ENCODE measurements at places on chromosomes 1 and 21.

DNA sequence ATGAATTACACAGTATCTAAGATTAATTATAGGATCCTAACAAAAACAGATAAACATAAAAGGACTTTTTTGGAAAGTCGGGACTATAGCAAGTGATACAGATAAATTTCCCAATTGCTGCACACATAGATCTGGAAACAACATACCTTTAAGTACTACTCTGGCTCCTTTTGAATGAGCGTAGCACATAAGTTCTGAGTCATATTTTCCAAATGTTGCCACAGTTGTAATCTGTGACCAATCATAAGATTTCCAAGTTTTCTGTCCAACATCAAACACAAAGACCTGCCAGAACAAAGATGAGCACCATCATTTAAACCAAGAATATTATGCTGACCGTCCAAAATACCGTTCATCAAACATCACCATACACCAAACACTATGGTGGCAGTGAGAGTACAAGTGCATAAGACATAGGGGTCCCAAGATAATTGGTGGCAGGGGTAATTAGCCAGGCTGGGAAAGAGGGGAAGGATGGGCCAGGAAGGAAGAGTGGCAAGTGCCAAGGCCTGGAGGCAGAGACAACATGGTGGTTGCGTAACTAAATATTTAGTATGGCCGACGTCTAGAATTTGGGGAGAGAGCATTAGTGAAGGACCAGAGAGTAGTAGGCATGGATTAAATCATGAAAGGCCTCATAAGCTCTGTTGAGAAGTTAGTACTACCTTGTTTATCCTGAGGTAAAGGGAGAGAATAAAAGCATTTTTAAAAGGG lies 3.6 kb downstream of the CTBS start:
- no peak for DNase-seq

DNA sequence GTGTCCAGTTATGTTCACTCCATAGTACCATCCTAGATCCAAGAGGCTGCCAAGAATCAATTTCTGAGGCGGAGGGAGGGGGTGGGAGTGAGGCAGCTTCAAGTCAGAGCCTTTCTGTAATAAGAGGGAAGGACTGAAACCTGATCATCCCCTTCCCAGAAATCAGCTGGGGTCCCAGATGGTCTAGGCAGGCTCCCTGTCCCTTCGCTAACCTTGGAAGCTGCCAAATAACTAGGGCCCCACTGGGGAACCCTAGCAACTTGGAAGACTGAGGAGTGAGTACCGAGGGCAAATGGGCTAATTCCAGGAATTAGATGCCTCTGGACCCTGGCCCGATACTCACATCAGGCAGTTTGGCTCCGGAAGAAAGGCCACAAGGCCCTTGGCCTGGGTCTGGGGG lies 113.3 kb downstream of the NAV1 start:
- DNase-seq, result no peak

DNA sequence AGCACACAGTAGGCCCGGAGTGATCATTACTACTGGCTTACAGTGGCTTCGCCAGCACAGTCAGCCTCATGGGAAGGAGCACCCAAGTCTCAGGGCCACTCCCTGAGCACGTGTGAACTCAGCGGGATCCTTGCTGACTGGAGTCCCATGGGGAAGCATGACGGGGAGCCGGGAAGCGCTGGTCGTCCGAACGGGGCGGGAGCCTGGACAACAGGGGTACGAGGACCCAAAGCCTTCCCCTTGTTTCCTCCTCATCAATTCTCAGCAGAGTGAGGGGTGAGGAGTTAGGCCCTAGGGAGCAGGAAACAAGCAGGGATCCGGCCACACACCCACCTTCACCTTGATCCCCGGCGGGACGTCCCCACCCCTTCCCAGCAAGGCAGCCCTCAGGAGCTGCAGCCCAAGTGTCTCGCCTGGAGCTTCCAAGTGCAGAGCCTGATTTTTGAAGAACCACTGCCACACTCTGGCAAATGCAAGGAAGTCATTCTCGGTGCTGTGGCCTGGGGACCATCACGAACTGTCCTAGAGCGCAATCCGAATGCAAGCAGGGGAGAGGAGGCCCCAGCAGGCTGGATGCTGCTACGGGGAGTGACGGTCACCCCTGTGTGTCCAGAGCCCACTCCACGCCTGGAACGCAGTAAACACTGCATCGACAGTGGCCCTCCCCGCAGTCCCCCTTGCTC lies 35.5 kb downstream of the TOMM20 start:
- no peak for DNase-seq

DNA sequence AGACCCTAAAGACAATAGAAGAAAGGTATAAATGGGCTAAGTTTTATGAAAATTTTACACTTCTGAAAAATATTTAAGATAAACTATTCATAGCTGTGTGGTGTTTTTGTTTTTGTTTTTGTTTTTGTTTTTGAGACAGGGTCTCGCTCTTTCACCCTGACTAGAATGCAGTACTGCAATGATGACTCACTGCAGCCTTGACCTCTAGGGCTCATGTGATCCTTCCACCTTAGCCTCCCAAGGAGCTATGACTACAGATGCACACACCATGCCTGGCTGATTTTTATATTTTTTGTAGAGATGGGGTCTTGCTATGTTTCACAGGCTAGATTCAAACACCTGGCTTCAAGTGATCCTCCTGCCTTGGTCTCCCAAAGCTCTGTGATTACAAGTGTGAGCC lies 66.6 kb downstream of the PUM1 start:
- no peak for DNase-seq

DNA sequence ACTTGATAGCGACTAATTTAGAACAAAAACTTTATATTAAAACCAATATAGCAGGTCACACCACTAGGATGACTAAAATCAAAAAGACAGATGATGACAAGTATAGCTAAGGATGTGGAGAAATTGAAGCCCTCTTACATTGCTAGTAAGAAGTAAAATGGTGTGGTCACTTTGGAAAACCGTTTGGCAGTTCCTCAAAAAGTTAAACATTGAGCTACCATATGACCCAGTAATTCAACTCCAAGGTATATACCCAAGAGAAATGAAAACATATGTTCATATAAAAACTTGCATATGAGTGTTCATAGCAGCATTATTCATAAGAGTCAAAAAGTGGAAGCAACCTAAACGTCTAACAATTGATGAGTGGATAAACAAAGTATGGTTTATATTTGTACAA lies 13.0 kb upstream of the SERINC2 start:
- DNase-seq, result no peak

GRCh38 chr1:80282536-80282935 lies 1276.0 kb upstream of the ADGRL4 start:
- DNase-seq, result no peak

DNA sequence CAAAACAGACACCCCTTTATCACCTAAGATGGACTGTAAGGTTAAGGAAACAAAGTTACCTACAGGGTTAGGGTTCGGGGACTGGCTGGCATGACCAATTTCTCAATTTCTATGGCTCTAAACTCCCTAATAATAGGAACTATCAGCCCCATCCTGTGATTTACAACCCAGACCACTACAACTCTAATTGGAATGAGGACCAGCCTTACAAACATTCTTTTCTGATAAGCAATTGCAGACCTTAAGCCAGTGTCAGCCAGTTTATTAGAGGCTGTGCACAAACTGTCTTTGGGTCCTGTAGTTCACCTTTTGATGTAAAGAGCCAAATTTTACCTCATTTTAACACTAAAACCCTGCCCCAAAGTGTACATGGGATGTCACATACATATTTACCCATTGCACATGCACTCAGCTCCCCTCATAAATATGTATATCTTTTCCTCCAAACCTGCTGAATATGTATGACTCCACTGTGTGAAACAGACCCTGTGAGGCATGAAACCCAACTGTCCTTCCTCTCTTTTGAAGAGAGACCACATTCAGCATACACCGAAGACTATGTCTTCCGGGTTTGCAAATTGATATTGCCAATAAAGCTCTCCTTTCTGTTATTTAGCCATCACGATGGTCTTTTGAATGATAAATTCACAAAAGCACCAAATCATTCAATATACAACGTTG lies 7.3 kb upstream of the APP start:
- no peak for DNase-seq

- DNase-seq, result no peak
Observed at GRCh38 chr1:225824533-225824941, 14.6 kb downstream of the EPHX1 start.

- no peak for DNase-seq
Observed at GRCh38 chr1:71089536-71090270, 8.9 kb upstream of the ZRANB2 start.

DNA sequence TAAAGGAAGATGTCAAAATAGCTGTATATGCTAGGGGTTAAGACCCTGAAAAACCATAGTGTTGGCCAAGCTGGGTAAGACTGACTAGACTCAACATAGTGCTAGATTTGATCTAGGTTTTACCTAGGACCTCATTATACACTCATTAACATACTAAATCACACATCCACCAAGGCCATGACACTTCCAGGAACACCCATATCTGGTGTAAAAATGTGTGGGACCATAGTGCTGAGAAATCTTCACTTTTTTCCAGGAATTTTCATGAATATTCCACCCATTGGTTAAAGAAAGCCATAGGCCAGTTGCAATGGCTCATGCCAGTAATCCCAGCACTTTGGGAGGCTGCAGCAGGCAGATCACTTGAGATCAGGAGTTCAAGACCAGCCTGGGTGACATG lies 34.0 kb upstream of the ACADM start:
- DNase-seq, result no peak

- no peak for DNase-seq
Observed at GRCh38 chr1:53730224-53730865, 8.6 kb downstream of the GLIS1 start.

DNA sequence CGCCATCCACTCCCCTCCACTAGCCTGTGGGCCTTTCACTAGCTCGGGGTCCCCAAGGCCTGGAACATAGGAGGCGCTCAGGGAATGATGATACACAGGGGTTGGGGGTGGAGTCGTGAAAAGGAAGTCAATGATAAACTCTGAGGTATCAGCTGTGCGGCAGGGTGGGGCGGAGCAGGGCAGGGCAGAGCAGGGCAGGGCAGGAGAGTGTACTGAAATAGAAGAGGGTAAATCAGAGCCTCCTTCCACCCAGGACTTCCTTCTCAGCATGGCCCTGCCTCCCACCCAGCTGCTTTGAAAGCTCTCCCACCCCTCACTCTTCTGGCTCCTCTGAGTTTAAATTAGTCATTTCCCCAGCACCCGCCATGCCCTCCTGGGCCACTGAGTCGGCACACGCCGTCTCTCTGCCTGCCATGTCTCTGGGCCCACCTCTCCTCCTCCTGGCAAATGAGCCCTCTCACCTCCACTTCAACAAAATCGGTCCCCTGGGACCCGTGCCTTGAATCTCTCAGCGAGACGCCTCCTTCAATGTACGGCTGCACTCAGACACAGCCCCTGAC lies 16.9 kb downstream of the CAPZB start:
- DNase-seq, result peak; percentile 60

- no peak for DNase-seq
Observed at GRCh38 chr1:229209816-229210215, 61.1 kb upstream of the RAB4A start.

Measured in activated CD4-positive, alpha-beta T cell treated with anti-CD3 and anti-CD28 coated beads, Interleukin-2, amount 50 U/mL, for 24 hours (primary cell).